ENCODE measurements at places on chromosomes 2 and 18.

- DNase-seq, result no peak
Observed at GRCh38 chr18:39840856-39841481, 2114.1 kb upstream of the PIK3C3 start.

DNA sequence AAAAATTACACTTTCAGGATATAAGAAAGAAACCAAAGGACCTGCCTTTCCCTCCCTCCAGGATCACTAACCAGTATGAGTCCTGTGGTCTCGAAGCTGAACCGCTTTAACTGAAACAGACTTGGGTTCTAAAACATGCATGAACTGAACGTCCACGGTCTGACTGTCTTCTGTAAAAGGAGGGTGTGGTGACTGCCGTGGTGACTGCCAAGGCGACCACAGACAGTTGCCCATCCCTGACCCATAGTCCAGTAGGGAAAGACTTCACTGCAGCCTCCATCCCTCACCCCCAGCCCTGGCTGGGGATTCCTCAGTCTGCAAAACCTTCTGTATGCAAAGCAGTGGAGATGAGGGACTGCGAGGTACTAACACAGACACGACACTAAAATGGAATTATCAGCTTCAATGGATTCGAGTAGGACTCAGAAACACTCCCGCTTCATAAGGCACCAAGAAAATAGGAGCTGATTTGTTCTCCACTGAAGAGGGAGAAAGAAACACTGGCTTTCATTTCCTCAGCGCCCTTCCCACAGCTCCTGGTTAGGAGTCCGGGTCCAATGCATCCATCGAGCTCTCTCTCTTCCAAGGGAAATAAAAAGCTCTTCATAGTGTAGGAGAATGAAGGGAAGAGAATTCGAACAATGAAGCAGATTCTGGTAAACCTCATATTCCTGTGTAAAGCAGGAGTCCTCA, 197.2 kb downstream of the HDAC4 start:
- DNase-seq, result no peak

DNA sequence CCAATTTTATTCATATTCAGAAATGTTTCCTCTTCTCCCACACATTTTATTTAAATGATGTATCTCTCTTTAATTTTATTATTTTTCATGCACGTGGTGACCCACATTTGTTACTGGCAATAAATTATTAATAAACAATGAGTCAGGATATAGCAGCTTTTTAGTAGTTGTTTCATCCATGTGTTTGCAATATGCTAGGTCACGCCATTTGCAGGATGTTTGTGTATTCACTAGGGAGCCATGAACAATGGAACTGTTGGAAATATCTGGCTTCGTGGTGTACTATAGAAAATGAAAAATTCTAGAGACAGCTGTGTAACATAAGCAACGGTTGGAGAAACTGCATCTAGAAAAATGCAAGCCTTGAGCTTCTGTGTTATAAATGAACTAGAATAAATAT, 176.0 kb upstream of the COL3A1 start:
- no peak for DNase-seq

DNA sequence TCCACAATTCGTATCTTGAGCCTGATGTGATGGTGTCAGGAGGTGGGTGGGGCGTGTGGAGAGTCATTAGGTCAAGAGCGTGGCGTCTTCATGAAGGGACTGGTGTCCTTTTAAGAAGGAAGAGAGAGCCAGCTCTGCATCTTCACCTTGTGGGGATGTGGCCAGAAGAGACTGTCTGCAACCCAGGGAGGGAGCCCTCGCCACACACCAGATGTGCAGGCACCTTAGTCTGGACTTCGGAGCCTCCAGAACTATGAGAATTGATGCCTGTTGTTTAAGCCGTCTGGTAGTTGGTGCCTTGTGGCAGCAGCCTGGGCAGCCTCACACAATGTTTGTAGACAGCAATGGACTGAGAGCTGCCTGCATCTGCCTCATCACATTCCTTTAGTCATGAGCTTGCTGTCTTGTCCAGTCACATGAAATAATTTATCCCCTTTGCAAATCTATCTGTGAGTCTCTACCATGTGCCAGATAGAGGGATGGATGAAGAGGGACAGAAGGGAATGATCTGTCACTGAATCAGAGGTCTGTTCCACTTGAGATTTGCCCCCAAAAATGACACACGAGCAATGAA, 61.0 kb downstream of the MYT1L start:
- DNase-seq, result no peak

GRCh38 chr2:203149194-203149593, 89.6 kb upstream of the CYP20A1 start:
- DNase-seq, result no peak

GRCh38 chr2:53865264-53865663, 5.5 kb upstream of the GPR75 start:
- DNase-seq, result no peak

DNA sequence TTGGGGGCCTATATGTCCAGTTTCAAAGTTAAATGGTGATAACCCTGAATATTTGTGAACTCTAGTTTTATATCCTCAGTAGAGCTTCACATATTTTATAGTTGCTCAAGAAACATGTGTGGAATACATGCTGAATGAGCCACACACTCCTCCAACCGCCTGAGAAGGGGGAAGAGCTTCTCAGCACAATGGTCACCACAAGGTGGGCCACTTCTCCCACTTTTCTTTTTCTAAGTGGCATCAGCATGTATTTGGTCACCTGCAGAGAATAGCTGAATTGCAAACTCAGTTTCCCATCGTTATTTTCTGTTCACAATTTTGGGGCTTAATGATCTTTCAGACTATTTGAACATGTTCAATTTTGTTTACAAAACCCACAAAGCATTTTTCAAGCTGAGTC, 340.5 kb downstream of the PARD3B start:
- DNase-seq, result no peak

GRCh38 chr2:81389203-81389602, 1084.7 kb upstream of the LRRTM1 start:
- no peak for DNase-seq

DNA sequence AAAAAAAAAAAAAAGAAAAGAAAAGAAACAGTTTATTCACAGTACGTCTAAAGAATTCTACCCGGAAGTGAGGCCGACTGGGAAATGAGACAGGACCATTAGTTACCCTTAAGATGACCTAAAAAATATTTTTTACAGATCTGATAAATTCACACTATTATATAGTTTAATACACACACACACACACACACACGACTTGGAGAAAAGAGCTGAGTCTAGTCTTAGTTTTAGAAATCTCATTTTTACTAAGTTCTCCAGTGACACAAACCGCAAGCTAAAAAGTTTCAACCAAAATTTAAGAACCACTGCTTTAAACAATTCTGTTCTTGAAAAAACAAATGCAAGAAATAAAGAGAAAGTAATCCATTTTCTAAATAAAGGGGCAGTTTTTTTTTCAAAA, 27.1 kb downstream of the ST3GAL5 start:
- no peak for DNase-seq

DNA sequence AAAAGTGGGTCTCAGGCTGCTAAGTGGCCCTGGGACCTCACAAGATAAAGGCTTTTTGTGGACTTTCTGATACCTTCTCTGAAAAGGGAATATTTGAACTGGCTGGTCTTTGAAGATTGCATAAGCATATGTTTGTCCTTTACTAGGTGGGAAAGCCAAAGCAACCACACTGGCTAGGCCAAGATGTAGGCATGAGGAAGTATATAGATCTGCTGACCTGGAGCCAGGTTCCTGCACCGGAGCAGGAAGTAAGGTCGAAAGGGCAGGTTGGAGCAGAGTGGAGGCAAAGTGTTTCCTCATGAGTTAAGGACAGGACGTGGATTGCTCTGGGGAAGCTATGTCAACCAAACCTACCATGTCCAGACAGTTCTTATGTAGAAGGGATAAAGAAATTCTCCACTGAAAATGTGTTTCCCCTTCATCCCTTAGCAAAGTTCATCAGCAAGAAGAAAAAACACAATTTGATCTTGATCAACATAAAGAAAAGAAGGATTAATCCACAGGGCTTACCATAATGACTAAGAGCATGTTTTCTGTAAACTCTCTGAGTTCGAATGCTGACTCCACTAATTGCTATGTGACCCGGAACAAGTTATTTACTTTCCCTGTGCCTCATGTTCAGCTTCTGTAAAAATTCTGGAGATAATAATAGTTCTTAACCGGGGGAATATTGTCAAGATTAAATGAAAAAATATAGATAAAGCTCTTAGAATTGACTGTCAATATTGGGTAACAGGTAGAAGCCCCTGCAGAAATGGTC, 156.1 kb upstream of the SRD5A2 start:
- no peak for DNase-seq

DNA sequence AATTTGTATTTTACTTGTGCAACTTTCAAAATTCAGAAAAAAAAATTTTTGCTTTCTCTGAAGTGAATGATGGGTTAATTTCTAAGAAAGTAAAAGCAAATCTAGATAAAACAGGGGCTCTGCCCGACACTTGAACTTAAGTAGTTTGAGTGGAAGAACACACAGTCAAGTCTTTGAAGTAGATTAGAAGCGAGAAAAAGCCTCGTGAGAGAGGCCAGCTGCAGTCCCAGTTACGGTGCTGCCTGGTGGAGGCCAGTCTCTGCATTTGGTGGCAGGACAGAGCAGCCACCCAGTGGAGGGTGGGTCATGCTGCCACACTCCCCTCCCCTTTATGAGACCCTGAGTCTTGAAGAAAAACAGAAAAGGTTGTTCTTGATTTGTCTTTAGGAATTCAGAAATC, 81.8 kb downstream of the INPP5D start:
- DNase-seq, result no peak

- DNase-seq, result no peak
Observed at GRCh38 chr2:150584081-150584480, 96.6 kb upstream of the RND3 start.

GRCh38 chr18:69401226-69401971, 711 bp downstream of the DOK6 start:
- DNase-seq, result no peak

- no peak for DNase-seq
Observed at GRCh38 chr2:64666810-64667438, 13.2 kb upstream of the SERTAD2 start.

- no peak for DNase-seq
Observed at GRCh38 chr2:239149501-239149900, 251.3 kb downstream of the HDAC4 start.

DNA sequence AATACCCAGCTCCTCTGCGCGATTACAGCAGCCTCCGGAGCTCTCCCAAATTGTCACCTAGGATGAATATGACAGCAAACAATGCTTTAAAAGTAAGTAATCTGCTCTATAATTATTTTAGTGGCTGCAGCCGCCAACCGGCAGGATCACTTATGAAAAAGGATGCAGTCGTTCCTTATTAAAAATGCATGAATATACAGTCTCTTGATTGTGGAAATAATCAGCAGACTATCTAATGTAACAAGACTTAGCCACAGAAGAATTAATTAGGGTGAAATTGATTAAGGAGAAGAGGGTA, 71.8 kb upstream of the STPG4 start:
- no peak for DNase-seq

- DNase-seq, result no peak
Observed at GRCh38 chr2:13015532-13016320, 299.0 kb downstream of the TRIB2 start.

GRCh38 chr2:44983836-44984604, 25.2 kb downstream of the SIX2 start:
- DNase-seq, result no peak

GRCh38 chr2:131029812-131030211, 63.4 kb downstream of the FAM168B start:
- no peak for DNase-seq

DNA sequence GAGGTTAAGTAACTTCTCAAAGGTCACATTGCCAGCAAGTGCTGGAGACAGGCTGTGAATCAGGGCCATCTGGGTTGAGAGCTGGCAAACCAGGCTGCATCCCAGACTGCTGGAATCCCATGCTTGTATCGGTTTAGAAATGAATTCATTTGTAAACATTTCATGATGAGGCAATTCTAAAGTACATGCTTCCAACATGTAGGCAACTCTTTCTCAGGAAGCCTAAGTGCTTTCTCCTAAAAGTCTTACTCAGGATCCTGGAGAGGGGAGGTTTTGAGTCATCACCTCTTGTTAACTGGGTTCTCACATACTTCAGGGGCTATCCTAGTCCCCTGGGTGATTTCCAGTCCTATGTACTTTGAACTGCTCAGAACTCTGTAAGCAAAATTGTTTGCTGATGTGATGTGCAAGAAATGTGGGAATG, 416.5 kb downstream of the MEIS1 start:
- peak; percentile 86 for DNase-seq

GRCh38 chr2:85712849-85713612, 18.9 kb downstream of the GNLY start:
- DNase-seq, result no peak

DNA sequence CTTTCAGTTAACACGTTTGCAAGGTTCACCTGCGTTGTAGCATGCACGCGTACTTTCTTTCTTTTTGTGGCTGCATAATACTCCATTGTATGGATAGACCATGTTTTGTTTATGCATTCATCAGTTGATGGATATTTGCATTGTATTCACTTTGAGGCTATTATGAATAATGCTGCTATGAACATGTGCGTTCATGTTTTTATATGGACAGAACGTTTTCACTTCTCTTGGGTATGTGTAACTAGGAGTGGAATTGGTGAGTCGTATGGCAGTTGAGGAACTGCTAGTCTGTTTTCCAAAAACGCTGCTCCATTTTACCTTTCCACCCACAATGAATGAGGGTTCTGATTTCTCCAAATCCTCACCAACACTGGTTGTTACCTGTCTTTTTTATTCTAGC, 244.3 kb downstream of the GLI2 start:
- no peak for DNase-seq

GRCh38 chr18:8899000-8899399, 193.6 kb downstream of the MTCL1 start:
- no peak for DNase-seq

- no peak for DNase-seq
Observed at GRCh38 chr18:57921708-57922107, 118.6 kb upstream of the ATP8B1 start.

- no peak for DNase-seq
Observed at GRCh38 chr18:36828157-36828629, 609 bp downstream of the TPGS2 start.

DNA sequence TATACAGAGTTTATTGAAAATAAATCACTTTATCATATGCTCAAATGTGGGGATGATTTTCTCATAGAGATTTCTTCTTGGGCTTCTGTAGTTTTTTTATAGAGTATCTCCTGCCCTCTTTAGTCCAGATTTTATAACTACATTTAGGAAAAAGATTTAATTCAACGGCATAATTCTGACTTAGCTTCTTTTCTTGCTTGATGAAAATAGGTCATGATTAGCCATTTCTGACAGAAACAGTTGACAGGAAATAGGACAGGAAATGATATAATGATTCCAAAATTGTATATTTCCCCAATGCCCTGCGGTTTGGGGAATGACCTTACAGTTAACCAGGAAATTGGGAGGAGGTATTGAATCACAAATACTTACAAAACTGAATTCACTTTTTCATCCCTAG, 1531.9 kb upstream of the ACVR2A start:
- no peak for DNase-seq
